Activated naive CD4-positive, alpha-beta T cell (primary cell): ENCODE measurements at places on chromosomes 2 and 18.

GRCh38 chr2:111618978-111619902 is 264.8 kb downstream of the ANAPC1 start:
- DNase-seq, result no peak

DNA sequence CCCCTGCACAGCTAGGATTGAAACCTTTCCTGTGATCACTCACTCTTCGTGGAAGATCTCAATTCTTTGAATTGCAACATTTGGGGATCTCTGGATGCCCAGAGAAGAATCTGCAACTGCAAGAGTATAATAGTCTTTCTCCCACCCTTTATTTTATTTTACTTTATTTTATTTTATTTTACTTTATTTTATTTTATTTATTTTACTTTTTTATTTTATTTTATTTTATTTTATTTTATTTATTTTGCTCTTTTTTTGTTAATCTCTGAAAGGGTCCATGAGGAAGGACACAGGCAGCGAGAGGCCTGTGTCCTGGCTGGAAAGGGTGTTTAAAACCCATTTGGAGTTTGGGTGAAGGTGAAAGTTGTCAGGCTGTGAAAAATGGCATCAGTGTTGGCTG is 181.4 kb downstream of the TMEM182 start:
- no peak for DNase-seq

GRCh38 chr2:204027091-204027490 is 90.5 kb downstream of the ICOS start:
- no peak for DNase-seq

DNA sequence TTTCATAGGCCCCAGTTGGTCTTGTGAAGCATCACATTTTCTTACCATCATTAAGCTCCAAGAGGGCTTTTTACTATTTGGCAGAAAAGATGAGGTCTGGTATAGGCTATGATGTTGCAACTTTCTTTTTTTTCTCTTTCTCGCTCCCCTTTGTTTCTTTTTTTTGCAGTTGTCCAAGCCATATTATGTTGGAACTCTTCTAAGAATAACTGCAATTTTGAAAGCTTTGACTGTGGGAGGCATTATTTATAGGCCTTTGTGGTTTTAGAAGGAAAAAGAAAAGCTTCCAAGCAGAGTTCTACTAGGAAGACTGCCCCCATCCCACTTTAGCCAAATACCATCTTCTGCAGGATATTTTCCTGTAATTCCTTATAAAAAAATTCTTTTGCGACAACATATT is 571.6 kb downstream of the ARHGAP15 start:
- no peak for DNase-seq

GRCh38 chr18:35616664-35617423 is 35.3 kb downstream of the GALNT1 start:
- peak; percentile 26 for DNase-seq

GRCh38 chr2:81324046-81324445 is 1019.5 kb upstream of the LRRTM1 start:
- no peak for DNase-seq

DNA sequence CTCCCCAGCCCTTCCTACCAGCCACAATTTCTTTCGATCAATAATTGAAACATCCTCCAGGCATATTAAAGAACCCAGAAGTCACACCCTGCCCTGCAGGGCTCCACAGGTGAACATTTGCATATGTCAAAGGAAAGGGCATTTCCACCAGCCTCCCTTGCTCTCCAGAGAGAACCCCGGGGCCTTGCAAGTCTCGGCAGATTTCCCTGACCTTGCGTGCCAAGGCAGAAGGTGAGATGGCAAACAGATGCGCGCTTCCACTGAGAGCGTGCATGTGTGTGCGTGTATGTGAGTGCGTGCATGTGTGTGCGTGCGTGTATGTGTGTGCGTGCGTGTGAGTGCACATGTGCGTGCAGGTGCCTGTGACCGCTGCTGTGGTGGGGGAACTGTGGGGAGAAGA is 120.3 kb downstream of the INO80D start:
- no peak for DNase-seq

DNA sequence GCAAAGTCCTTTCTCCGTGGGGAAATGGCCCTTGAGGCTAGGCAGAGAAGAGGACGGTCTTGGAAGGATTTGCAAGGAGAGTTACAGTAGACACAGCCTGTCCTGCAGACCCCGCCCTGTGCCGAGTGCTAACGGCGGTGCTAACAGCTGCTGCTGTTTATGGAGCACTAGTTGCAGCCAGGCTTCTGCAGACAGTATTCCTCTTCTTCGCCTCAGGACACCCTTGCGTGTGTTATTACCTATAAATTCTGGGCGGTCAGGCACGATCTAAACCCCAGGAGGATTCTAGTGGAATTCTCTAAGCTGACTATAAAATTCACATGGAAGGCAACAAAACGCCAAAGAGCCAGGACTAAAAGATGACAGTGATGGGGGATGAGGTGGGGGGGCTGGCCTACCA is 139.8 kb downstream of the GLI2 start:
- no peak for DNase-seq

DNA sequence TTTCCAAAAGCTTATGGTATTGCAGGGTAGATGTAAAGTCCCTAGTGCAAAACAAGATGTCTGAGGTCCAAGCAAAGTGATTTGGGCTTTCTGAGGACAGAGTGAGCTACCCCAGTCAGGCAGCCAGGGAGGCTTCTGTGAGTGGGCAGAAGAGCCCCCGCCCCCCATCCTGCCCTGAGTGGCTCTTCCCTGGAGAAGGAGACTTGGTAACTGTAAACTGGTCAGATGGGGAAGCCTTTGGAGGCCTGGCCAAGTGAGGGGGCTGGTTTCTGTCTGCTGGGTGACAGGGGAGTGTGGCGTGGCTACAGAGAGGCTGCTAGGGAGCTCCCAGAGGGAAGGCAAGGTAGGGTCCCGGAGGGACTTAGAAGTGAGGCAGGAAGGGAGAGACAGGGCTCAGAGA is 181.3 kb upstream of the HAAO start:
- no peak for DNase-seq

- DNase-seq, result no peak
Observed at GRCh38 chr2:239168575-239168974, 232.2 kb downstream of the HDAC4 start.

- DNase-seq, result no peak
Observed at GRCh38 chr2:233051241-233052149, 8.6 kb upstream of the INPP5D start.

GRCh38 chr2:73290049-73290839 is 3.1 kb downstream of the EGR4 start:
- no peak for DNase-seq
